ENCODE measurements at places on chromosomes 2 and 18.

GRCh38 chr2:240796543-240797499 is 23.2 kb downstream of the KIF1A start:
- DNase-seq: no peak

GRCh38 chr2:232839411-232840079 is 30.5 kb upstream of the SNORC start:
- DNase-seq: no peak

DNA sequence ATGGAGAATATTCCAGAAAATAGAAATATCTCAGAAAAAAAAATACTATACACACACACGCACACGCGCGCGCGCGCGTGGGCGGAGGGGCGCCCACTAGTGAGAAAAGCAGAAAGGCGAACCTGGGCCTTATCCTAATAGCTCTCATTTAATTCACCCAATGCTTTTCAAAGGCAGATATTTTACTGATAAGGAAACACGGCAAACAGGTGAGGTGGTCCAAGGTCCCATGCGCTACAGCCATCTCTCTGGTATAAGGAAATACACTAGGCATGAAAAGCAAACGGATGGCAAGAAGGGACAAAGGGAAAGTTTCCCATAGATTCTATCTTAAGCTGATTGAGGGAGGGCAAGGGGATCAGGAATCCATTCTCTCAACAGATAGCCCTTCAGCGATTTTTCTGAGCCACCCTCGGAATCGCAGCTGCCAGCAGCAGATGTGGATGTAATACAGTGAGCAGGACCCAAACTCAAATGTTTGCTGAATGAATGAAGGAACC is 136.7 kb downstream of the TMEM247 start:
- no peak for DNase-seq

GRCh38 chr2:171279983-171280790 is 119.5 kb upstream of the TLK1 start:
- no peak for DNase-seq

GRCh38 chr2:46666044-46666679 is 186.8 kb downstream of the TMEM247 start:
- DNase-seq: no peak

GRCh38 chr18:71958605-71959004 is 585.5 kb downstream of the CBLN2 start:
- DNase-seq: peak; percentile 3

GRCh38 chr2:150062416-150062815 is 425.1 kb downstream of the RND3 start:
- no peak for DNase-seq

- no peak for DNase-seq
Observed at GRCh38 chr2:76613330-76613729, 902.6 kb upstream of the GCFC2 start.

- no peak for DNase-seq
Observed at GRCh38 chr18:6868033-6868432, 138.5 kb downstream of the ARHGAP28 start.

DNA sequence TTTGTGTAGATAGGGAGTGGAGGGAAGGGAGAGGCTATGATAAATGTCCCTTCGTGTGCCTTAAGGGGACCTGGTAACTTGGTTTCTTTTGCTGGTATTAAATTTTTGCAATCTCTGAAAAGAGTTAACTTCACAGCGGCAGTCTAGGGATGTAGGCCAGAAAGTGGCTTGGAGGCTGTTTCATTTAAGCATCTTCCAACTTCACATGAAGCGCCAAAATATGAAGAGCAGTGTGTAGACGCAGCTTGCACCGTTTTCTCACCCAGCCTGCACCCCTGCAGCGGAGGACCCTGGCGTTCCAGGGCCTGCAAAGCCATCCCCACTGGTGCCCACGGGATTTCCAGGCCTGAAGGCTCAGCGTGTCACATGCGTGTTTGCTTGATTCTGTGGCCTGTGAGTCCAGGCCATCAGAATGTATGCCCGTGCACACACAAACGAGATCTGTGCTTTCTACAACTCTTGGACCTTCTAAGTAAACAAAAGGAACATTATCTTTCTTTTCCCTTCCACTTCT is 87.2 kb upstream of the EPB41L3 start:
- DNase-seq: no peak

DNA sequence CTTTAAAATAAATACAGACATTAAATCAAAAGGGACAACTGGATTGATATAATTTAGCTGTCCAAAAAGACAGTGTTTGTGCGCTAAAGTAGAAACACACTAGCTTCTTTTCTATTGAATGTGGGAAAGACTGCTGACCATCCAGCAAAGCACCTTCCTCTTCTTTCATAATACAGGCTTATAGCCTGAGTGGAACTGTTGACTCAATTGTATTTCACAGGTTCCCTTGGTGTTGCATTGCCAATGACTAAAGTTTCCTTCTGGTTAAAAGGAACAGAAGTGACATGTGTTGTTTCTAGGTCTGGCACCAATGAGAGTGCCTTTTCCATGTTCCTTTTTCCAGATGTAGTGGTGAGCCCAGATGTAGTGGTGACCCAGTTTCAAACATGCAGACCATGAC is 412.3 kb downstream of the RNF144A start:
- no peak for DNase-seq

DNA sequence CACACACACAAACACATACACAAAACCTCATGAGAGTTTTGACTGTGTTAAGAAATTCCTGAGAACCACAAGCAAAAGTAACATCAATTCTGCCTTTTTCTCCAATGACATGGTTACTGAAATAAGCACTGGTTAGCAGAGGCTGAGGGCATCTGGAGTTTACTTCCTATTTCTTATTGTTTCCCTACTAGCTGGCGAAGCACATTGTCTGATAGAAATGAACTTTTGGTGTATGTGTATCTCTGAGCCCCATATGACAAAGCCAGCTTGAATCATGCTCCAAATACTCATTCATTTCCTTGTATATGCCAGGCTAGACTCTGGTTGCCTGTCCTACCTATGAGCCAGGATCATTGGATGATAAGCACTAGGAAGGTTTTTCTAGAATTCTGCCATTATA is 203.1 kb downstream of the NCKAP5 start:
- DNase-seq: no peak

DNA sequence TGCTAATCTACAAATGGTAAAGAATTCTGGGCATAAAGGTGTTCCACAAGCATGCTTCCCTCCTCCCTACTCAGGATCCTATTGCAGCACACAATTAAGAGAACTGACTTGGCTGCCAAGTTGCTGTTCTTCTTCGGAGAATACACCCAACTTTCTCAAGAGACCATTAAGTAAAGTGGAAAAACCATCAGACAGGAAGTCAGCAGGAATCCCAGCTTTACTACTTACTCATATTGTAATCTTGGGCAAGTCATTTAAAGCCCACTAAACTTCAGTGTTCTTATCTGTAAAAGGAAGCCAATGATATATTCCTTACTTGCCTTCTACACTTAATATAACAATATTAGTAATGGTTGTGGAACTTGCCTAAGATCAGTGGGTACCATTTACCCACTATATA is 37.8 kb downstream of the PSTPIP2 start:
- DNase-seq: no peak

DNA sequence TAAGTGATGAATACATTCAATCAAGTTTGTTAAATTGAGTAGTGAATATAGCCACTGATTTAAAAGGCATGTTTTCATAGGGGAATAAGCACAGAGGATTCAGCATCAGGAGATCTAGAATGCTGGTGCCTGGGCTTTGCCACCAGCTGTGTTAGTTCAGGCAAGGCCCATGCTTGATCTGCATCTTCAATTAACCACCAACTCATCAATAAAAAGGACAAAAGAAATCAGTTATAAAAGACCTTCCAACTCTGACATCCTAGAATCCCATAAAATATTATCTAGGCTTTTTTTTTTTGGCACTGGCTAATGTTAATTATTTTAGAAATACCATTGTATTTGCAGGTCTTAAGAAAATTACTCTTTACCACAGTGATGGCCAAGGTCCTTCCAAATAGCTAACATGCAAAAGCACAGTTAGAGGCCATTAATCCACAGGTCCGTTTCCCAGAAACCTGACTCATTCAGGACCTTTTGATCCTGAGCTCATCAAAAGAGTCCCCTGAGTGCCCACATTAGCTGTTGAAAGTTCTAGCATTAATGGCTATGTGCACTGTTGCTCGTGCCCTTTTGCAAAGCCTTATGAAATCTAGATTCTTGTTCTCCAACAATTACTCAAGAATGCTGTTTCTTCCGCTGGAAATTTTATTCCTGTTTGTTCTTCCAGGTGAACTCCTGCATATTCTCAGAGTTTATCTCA is 170.0 kb downstream of the CYRIA start:
- DNase-seq: no peak

DNA sequence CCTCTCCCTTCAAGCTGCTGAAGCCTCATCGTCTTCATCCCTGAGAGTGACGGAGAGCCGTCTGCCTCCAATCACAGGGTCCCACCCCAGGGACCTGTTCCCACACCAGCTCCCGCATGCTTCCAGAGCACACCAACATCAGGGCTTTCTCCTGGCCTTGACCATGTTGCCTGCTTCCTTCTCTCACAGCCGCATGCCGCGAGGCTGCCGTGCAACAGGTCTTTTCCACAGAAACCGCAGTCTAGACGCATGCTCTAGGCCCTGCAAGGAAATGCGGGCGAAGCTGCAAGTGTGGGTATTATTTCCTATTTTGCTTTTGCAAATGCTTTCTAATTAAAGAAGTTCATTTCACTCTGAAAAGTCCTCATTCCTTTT is 277.8 kb downstream of the EIPR1 start:
- DNase-seq: no peak

DNA sequence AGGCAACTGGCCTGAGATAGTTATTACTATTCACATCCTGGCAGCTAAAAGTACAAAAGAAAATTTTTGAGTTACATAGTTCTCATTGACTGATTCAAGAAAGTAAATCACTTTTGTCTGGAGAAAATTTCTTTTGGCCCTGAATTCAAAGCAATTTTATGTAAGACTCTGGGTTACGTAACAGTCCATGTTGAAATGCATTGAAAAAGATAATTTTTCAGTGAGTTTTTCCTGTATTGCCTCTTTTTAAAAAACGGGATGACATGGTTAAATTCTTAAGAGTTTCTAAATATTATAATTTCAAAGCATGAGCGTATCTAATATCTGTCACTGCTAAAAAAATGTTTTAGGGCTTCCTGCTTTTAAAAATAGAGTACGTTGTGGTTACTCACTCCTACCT is 72.7 kb downstream of the ANKRD12 start:
- no peak for DNase-seq

DNA sequence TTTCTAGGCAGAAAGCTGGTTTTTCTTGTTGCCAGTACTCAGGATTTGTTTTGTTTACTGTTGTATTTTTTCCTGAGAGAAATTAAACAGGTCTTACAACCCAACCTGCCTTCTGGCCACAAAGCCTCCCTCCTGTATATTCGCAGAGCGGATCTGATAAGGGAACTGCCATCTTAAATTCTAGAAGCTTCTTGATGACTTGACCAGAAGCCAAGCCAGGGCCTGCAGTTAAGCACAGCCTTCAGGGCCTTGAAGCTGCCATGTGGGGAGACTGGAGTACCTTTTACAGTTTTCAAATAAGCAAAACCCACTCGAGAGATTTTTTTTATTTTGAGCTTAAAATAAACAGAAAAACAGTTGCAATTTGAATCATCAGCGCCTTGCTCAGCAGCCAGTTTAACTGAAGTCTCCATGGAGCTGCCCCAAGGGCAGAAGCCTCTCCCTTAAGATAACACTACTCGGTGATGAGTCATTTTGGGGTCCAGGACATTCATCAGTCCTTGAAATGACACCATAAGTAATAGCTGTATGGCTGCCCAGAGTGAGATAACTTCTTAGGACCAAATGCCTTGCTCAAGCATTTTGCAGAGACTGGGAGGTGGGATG is 51.5 kb upstream of the PHLPP1 start:
- DNase-seq: no peak

GRCh38 chr2:4369826-4370419 is 666.5 kb downstream of the DCDC2C start:
- DNase-seq: no peak

DNA sequence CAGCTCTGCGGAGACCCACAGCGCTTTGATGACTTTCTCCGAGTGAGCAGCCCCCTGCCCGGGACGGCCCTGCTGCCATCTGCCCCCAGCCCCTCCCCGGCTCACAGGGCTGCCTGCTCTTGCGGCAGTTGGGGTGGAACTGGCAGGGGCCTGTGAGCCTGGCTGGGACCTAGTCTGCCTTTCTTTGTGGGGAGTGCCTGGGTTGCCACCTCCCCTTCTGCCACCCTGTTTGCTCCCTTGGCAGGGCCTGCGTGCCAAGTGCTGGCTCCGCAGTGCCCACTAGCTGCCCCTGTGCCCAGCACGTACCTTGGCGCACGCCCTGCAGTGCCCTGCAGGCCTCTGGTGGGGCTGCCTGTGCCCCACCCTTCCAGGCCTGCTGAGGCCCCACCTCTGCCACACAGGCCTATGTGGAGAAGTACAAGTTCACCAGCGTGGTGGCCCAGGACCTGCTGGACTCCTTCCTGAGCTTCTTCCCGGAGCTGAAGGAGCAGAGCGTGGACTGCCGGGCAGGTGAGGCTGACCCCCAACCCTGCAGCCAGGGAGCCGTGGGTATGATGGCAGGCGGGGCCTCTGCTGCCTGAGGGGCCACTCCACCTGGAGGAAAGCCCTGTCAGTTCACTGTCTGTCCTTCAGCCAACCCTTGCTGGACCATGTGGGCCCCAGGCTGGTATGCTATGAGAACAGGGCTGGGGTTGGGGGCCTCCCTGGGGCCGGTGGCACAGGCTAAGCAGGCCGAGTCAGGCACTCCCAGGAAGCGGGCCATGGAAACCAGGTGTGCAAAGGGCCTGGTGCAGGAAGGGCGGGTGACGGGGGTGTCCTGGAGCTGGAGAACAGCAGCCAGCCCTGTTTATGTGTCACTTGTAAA is 7.0 kb downstream of the RNPEPL1 start:
- no peak for DNase-seq

DNA sequence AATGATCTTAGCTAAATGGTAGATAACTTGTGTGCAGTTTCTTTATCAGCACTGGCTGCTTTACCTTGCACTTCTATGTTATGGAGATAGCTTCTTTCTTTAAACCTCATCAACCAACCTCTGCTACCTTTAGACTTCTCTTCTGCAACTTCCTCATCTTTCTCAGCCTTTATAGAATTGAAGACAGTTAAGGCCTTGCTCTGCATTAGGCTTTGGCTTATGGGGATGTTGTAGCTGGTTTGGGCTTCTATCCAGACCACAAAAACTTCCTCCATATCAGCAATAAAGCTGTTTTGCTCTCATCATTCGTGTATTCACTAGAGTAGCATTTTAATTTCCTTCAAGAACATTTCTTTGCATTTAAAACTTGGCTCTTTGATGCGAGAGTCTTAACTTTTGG is 123.7 kb downstream of the PIK3C3 start:
- DNase-seq: no peak

GRCh38 chr2:46776687-46777327 is 138.8 kb downstream of the MCFD2 start:
- peak; percentile 49 for DNase-seq

DNA sequence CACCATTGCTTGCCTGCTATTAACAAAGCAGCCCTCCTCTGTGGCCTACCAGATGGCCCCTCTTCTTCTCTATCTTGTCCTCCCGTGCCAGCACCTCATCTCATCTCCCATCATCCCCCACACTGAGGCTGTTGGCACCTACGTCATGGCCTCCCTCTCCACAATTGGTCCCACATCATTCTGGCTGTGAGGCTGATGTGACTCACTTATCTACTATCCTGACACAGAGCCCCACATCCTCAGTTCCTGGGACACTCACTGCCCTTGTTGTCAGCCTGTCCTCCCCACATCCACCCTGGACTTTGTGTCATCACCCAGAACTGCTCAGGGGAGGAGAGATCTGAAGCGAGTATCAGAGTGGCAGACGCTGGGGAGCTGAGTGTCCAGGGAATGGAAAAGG is 102.9 kb downstream of the MRO start:
- DNase-seq: no peak

- DNase-seq: no peak
Observed at GRCh38 chr2:33442528-33443079, 33.8 kb upstream of the RASGRP3 start.

GRCh38 chr2:110682872-110683271 is 5.0 kb upstream of the BUB1 start:
- DNase-seq: no peak
